ENCODE measurements at places on chromosomes 6 and 20. TPM values are rescaled to one million over a fixed set of nuclear protein-coding genes. Genes with fewer than 3 reads are reported as not detected.

KCNQ5 gene
- 4.0 TPM for total RNA-seq

FAM83C gene
- not detected for total RNA-seq

PROKR2 gene
- not detected for total RNA-seq

PROCR gene
- total RNA-seq, result 239 TPM

ISM1 gene
- 25.8 TPM for total RNA-seq

OR2B6 gene
- total RNA-seq, result not detected

TAGAP gene
- 2.3 TPM for total RNA-seq

CLDN20 gene
- total RNA-seq, result not detected

C6orf52 gene
- total RNA-seq, result not detected

EYS gene
- total RNA-seq, result not detected

SAMD3 gene
- total RNA-seq, result 2.6 TPM
